ENCODE measurements at places on chromosomes 1 and 21.

DNA sequence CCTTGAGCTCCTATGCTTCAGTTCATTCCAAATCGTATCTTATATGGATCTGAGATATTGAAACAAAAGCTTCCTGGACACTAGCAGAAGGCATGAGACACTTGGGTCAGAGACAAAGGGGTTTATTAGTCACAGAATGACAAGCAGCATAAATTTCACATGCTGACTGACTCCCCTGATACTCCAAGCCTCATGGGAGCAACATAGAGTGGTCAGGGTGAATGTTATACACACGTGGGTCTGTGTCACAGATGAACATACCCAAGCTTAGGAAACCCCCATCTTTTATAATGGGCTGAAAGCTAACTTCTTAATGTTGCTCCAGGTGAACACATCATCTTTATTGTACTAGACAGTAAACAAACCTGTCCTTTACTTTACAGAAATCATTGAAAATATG is 599.9 kb upstream of the RGS18 start:
- DNase-seq = no peak

- DNase-seq = no peak
Measured at GRCh38 chr1:29838738-29839320, 602.5 kb downstream of the PTPRU start.

DNA sequence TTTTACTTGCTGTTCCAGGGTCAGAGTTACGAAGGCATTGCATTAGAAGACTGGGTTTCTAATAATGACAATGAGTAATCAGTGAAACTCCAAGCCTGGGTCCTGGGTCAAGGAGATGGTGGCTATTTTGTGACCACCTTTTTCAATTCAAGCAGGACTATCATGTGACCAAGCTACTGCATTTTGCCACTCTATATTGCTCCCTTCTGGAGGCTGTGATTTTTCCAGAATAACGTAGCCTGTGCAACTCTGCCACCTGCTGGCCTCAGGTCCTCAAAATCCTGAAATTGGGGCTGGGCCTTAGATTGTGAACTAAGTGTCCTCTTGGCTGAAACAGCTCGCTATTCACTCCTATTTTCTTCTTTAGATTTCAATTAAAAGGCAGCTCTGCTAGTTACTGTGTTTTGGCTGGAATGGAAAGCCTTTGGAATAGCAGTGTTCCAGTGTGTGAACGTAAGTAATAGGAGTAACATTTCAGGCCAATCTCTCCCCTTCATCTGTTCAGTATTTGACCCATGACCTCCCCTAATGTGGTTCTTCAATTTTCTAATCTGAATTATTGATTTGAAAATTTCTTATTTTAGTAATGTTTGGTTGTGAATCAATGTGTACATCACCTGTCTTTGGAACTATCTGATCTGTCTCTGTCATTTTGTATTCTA is 52.9 kb upstream of the CD46 start:
- peak; percentile 75 for DNase-seq

GRCh38 chr1:184021728-184022127 is 15.8 kb downstream of the COLGALT2 start:
- DNase-seq = no peak

- no peak for DNase-seq
Measured at GRCh38 chr1:51907079-51907702, 28.7 kb upstream of the NRDC start.

DNA sequence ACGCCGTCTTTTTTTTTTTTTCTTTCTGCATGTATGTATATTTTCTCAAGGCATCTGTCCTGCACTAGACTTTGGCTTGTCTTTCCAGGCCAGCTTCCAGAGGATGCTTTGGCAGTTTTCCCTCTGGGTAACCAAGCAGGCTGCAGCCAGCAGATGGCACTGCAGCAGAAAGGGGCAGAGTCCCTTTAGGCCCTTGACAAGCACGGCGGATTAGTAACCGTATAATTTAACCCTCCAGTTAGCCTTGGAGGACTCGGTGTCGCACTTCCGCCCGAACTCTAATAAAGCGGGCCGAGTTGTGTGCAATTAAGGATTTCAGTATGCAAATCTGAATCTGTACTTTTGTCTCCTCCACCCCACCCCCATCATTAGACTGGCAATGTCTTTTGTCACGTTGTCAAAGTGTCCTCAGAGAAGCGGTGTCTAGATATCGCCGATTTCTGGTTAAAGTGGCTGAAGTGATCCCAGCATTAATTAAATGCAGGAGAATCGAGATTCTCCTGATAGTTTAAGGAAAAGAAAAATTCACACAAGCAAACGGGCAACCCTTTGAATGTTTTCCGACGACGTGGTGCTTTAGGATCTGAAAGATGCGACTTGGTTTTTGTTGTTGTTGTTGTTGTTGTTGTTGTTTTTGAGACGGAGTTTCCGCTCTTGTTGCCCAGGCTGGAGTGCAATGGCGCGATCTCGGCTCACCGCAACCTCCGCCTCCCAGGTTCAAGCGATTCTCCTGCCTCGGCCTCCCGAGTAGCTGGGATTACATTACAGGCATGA is 1.1 kb upstream of the TMEM167B start:
- DNase-seq = no peak

- no peak for DNase-seq
Measured at GRCh38 chr1:150511551-150511950, 3.6 kb downstream of the ECM1 start.

DNA sequence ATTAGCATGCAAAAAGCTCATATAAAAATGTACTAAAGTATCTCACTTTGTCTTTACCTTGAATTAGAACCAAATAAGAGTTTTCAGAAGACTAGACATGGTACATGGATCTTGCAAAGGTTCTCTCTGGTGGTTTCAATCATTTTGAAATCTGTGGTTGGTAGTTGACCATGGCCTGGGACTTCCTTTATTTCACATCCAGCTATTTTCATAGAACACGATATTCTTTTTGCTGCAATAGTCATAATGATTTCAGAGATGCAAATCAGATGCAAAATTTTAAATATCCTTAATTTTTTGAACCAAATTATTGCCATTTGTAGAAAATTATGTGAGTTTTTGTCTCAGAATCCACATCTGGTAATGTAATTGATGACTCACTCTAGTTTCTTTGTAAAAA is 375.1 kb upstream of the ZP4 start:
- DNase-seq = no peak

DNA sequence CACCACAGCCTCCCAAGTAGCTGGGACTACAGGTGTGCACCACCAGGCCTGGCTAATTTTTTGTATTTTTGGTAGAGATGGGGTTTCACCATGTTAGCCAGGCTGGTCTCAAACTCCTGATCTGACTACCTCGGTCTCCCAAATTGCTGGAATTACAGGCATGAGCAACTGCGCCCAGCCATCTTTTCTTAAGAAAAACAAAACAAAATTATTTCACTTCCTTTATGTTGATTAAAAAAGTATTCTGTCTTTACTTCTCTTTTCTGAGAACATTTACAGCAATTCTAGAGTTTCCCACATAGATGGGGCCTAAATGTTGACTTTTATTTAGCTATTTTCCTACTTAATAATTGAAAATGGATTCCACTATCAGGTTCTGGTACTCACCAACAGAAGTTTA is 17.3 kb upstream of the TMEM183A start:
- no peak for DNase-seq

DNA sequence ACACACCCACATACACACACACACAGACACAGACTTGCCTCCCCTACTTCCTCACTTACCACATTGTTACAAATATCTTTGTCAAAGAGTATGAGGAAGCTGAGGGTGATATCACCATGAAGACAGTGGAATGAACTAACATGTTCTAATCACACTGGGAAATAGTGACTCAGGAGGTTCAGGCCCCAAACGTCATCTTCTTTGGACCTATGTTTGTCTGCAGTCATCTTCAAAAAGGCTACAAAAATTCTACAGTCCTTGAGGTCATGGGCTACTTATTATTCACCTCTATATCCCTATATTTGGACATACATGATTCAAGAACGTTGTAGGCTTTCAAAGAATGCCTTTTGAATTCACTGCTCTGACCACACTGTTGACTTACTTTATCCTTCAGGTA is 2.1 kb upstream of the LCE2C start:
- DNase-seq = no peak

GRCh38 chr21:45539796-45540600 is 2.2 kb downstream of the SLC19A1 start:
- DNase-seq = no peak

GRCh38 chr1:223430236-223430635 is 37.0 kb downstream of the CCDC185 start:
- no peak for DNase-seq

GRCh38 chr1:61921435-61921834 is 179.2 kb downstream of the PATJ start:
- no peak for DNase-seq

DNA sequence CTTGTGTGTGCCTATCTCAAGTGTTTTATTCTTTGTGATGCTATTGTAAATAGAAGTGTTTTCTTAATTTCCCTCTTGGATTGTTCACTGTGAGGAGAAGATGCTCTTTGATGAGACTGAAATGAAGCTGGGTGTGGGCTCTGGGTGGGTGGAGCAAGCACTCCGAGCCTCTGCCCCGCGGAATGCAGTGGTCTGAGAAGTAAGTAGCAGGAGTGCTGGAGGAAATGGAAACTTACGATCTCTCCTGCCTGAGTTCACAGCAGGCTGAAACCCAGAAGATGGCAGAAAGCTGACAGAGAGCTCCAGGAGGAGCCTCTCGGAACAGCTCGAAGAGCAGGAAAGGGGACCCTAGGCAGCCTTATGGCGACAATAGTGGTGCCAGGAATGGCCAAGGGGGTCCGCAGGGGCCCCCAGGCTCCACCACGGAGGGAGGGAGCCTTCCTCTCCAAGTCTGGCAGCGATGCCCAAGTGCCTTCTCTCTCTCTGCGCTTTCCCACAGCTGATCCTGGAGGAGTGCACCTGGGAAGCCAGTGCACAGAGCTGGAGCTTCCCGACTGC is 126.8 kb upstream of the COL6A1 start:
- DNase-seq = no peak

GRCh38 chr1:203444171-203444576 is 31.4 kb upstream of the PRELP start:
- DNase-seq = no peak

DNA sequence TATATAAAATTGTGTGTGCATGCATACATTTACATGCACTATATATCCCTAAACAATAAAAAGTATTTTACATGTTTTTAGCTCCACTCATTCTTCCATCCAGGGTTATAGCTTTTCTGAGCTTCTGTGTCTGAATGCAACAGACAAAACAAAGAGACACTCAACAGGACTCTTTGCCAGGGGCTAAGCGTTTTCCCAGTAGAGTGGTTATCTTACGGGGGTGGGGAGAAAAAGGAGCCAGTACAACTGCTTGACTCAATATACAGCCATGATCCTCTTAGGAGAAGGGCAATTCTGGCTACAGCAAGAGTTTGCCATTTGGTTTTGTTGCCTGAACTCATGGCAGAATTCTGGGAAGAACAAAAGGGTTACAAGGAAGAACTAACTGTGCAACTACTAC is 14.6 kb upstream of the PPP2R5A start:
- DNase-seq = no peak

DNA sequence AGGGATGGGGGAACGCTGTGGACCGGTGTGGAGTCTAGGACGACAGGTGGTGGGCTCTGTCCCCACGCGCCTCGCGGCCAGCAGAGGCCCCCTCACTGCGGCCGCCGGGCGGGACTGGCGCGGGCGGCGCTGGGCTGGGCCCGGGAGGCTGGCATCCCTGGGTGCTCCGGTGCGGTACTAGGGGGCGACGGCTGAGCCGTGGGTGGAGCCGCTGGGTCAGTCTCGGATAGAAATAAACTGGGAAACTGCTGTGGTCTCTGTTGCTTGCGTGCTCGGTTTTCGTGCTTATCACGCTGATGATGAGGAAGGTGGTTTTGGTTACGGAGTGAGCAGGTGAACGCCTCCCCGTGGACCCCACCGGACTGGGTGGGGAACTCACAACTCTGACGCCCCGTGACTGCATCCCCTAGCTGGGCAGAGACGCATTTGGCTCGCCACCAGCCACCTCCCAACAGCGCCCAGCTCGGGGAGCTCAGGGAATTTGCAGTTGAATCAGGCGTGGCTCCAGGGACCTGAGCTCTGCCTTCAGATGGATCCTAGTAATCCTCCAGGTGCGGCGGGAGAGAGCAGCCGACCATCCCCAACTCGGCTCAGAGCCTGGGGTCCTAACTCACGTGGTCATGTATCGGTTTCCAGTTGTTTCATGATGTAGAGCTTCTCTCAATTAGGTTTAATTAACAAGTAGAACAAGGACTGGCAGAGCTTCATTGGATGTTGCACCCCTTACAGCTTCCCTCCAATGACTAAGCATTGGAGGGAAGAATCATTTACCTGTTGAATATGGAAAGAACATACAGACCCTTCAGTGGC is 32.1 kb downstream of the HSD17B7 start:
- DNase-seq = peak; percentile 49

Measured in NT2/D1 (cell line).